Keratinocyte (primary cell): ENCODE measurements at places on chromosomes 3 and 15. TPM values are rescaled to one million over a fixed set of nuclear protein-coding genes. Genes with fewer than 3 reads are reported as not detected.

The PODXL2 gene
- 1.3 to 2.4 TPM (median 1.6 TPM) in 3 replicates for polyA plus RNA-seq

The GJD2 gene
- not detected in 3 replicates for polyA plus RNA-seq

The ISL2 gene
- not detected in 3 replicates for polyA plus RNA-seq

The SEC11A gene
- 110 to 195 TPM (median 115 TPM) in 3 replicates for polyA plus RNA-seq

The PRRT3 gene
- polyA plus RNA-seq = 0.22 to 0.49 TPM (median 0.41 TPM) in 3 replicates

The CACNA2D2 gene
- polyA plus RNA-seq = 0.02 to 0.04 TPM (median 0.04 TPM) in 3 replicates

The REC114 gene
- not detected in 3 replicates for polyA plus RNA-seq

The GOLGA8T gene
- 0.10 TPM in 1 of 3 replicates, not detected in the others for polyA plus RNA-seq

DNA sequence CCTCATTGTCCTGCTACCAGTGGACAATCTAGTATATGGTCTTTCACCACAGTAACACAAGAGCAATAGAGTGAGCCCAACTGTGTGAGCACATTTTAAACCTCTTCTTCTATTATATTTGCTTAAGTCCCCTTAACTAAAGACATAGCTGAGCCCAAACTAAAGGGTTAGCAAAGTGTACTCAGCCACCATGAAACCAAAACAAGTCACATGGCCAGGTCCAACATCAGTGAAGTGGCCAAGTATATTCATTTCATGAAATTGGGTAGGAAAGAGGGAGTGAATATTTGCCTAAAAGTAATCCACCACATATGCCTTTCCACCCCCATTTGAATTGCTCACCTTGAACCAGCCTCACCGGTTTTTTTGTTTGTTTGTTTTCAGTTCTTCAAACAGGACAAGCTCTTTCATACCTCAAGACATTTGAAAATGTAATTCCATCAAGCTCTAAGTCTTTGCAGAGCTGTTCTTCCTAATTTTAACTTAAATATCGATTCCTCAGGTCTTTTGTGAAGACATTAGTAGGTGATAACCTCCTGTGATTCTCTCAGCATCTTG lies 327.0 kb upstream of the SEMA6D start:
- no peak for DNase-seq

- no peak for DNase-seq
Measured at GRCh38 chr3:156558389-156558788, 3.5 kb upstream of the SSR3 start.

- no peak for DNase-seq
Measured at GRCh38 chr3:11084098-11084497, 70.2 kb upstream of the HRH1 start.

DNA sequence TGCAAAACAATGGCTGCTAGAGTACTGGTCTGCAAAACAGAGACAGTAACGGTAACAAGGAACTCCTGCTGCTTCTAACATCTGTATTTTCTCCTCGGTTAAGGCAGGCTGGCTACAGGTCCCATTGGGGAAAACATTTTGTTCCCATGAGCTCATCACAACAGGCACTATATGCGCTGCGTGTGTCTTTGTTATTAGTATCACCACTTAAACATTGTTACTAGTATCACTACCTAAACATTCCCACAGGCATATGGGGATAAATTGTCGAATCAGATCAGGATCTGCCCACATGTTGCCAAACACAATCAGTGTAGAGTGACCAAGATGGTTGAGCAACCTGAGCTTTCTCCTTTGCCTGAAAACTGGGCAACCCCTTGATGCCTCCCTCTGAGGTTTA lies 77.2 kb downstream of the TOP2B start:
- no peak for DNase-seq

DNA sequence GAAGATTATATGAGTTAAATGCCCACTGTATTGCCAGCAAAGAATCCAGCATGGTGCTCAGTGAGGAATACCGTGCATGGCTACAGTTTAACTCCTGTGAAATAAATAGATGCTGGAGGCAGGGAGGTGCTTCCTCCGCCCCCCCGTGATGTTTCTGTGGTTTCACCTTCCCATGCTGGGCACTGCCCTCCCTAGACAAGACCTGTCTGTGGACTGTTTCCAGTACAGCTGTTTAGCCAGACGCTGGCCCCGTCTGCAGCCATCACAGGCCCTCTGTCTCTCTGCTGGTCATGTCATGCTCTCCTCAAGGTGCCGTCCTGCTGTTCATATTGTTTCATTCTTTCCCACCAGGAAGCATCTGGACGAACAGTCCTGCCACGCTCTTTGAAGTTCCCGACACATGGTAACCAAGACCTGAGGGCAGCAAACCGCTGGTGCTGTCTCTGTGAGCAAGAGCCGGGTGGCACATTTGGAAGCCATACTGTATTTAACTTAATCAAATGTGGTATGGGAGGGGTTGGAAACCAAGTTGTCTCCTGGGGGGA lies 31.4 kb downstream of the GOLGA8S start:
- DNase-seq = no peak

DNA sequence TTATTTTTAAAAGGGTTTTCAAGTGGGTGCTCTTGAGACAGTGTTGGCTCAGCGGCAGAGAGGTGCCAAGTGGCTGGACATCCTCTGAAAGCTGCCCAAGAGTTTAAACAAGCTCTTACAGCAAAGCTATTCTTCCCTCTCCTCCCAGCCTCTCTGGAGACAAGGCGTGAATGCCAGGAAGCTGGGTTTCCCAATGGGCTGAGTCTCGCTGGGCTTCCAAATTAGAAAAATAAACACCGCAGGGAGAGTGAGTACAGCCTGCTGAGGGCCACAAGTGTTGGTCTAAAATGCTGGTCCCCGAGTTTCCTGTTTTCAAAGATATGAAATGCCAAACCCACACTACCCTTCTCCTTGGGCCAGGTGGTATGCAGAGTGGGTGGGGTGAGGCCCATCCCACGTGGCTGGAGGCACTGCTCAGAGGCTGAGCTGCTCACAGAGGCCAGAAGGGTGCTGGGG lies 36.4 kb downstream of the ZDHHC3 start:
- DNase-seq = no peak

- DNase-seq = peak; percentile 81
Measured at GRCh38 chr3:19946832-19947548, at the start of gene RAB5A. Gene RAB5A (plus strand): TSS chr3:19947097. CDS start chr3:19950899, 3,802 bp downstream.

DNA sequence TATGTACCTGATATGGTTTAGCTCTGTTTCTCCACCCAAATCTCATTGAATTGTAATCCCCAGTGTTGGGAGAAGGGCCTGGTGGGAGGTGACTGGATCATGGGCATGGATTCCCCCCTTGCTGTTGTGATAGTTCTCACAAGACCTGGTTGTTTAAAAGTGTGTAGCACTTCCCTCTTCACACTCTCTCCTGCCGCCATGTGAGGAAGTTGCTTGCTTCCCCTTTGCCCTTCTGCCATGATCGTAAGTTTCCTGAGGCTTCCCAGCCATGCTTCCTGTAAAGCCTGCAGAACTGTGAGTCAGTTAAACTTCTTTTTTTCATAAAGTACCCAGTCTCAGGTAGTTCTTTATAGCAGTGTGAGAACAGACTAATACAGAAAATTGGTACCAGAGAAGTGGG lies 93.1 kb downstream of the C3orf70 start:
- DNase-seq = no peak

GRCh38 chr3:142595581-142595950 lies 627 bp upstream of the PLS1 start:
- DNase-seq = peak; percentile 62

GRCh38 chr3:40969341-40969740 lies 230.0 kb upstream of the CTNNB1 start:
- no peak for DNase-seq

DNA sequence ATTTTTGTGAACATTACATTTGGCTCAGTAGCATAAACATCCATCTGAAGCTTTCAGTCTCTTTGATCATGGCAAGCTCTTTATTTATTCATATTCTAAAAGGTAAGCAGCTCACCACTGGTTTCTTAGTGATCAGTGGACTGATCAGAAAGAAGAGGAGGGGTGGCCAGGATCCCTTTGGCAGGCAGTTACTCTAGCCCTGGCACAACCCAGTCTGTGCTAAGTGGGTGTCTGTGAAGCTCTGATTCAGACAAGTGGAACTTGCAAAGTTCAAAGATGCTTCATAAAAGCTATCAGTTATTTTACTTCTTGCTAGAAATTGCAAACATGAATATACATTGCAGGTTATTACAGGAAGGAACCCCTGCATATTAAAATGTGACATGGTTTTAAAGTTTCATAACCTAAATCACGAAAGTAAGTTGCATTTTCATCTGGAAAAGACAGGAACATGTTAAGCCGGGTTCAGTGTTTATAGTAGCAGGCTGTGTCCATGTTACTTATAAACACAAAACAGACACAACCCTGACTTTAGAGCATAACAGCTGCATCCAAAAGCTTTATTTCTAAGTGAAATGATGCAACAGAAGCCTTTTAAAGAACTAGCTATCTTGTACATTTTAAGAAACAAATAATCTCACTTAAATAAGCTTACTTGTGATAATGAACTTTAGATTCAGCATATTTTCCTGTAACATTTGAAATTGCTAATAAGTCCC lies 785.3 kb downstream of the MCTP2 start:
- DNase-seq = no peak

DNA sequence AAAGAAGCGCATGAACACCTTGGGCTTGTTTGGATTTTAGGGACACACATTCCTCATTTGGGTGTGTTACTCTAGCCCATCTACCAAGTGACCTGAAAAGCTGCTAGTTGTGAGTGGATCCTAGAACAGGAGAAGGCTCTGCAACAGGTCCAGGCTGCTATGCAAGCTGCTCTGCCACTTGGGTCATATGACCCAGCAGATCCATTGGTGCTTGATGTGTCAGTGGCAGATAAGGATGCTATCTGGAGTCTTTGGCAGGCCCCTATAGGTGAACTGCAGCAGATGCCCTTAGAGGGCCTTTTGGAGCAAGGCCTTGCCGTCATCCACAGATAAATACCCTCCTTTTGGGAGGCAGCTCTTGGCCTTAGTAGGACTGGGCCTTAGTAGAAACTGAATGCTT lies 53.2 kb downstream of the PAQR5 start:
- DNase-seq = no peak

GRCh38 chr15:89997079-89997478 lies 4.0 kb upstream of the ZNF710 start:
- DNase-seq = no peak

DNA sequence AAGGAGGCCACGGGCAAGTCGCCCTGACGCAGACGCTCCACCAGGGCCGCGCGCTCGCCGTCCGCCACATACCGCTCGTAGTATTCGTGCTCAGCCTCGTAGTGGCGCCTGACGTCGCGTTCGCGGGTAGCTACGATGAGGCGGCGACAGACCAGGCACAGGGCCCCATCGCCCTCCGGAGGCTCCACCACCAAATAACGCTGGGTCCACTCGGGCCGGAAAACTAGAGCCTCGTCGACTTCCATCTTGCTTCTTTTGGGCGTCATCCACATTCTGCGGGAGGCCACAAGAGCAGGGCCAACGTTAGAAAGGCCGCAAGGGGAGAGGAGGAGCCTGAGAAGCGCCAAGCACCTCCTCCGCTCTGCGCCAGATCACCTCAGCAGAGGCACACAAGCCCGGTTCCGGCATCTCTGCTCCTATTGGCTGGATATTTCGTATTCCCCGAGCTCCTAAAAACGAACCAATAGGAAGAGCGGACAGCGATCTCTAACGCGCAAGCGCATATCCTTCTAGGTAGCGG lies at the start of gene EPM2AIP1:
Gene EPM2AIP1 (minus strand): TSS at position 326 of the 520 bp plus-strand sequence. CDS start 54 bp downstream, at position 272.
- DNase-seq = peak; percentile 100

DNA sequence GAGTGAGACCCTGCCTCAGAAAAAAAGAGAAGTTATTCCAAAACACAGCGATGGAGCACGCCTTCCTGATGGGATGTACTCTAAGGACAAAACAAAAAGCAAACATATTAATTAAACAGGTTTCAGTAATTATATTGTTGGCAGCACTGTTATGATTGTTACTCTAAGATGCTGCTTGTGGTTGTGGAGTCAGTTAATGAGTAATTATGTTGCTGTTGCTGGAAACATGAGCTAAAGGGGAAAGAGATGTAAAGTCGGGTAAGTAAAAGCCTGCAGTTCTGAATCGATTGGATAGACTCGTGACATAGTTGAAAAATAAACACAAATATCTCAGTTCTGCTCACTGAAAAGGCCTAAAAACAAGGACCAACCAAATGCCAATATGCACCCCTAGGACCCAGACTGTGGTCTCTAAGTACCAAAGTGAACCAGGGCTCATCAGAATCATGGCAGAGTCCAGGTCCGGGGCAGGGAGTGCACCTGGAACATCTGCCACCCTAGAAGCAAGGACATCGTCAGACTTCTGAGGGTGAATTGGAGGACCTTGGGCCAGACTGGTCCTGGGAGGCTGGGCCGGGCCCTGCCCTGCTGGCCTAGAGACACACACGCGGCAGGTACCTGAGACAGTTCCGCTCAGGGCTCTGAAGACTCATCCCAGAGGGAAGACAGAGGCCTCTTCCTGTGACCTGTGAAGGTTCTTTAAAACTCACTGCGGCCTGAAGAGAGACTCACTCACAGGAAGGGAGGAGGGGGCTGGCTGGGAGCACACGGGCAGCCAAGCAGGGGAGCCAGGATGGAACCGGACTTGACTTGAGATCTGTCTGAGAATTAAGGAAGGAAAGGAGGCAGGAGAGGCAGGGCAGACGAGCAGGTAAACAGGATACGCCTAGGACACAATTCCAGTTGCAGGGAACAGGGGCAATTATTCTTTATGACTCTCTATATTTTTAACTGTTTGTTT lies 140.5 kb downstream of the LRRK1 start:
- DNase-seq = no peak
